ENCODE measurements at places on chromosomes 12 and 14. TPM values are rescaled to one million over a fixed set of nuclear protein-coding genes. Genes with fewer than 3 reads are reported as not detected.
A peak's percentile ranks its signal among the peaks of the same experiment; 100 is the strongest.

DNA sequence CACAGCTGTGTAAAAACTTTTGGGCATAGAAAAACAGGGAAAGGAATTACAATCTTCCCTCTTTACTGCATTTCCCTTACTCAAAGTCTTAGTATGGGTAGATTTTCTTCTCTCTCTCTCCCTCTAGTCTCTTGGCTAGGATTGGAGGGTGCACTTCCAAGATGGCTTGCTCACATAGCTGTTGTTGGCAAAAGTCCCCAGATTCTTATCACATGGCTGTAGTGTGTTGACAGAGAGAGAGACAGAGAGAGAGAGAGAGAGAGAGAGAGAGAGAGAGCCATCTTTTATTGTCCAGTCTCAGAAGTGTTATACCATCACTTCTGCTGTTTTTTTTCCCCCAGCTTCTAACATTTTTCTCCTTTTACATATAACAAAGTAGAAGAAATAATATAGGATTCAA lies 6.3 kb upstream of the OR4E2 start:
- H3K27me3 ChIP-seq = peaks cover 34% of the 10 kb centered on the region
- H3K4me3 ChIP-seq = no peak overlapping the region
- no peaks in the 10 kb centered on the region for H3K36me3 ChIP-seq
- no peak for DNase-seq

SERPINA9 gene
- not detected for total RNA-seq

- no peaks in the 10 kb centered on the region for H3K4me1 ChIP-seq
- H3K4me3 ChIP-seq = no peak overlapping the region
- no peak overlapping the region for H3K27ac ChIP-seq
- peaks cover 50% of the 10 kb centered on the region for H3K27me3 ChIP-seq
- DNase-seq = no peak
Measured at GRCh38 chr14:95341564-95341963, 21.9 kb upstream of the CLMN start.

DNA sequence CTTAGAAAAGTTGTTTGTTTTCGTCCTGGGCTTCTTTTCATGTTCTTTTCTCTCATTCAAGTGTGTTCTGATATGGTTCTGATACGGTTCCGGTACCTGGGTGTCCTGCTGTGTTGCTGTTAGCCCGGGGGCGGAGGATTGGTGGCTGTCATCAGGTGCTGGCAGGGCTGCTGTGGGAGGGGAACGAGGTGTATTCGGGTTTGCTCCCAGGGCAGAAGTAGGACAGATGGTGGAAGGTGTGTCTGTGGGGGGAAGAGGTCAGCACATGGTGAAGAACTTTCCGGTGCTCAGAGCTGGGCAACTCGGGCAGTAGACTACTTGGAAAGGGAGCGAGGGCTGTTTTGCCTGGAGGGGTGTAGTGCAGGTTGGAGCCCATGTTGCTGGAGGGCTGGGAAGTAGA lies 70.2 kb downstream of the SLC25A47 start:
- no peaks in the 10 kb centered on the region for H3K27me3 ChIP-seq
- no peak overlapping the region for H3K4me3 ChIP-seq
- H3K27ac ChIP-seq = peak overlapping the region; percentile 59
- DNase-seq = no peak
- H3K36me3 ChIP-seq = peaks cover 6% of the 10 kb centered on the region
- peaks cover 34% of the 10 kb centered on the region for H3K4me1 ChIP-seq

- DNase-seq = no peak
- no peak overlapping the region for H3K4me3 ChIP-seq
- H3K4me1 ChIP-seq = peaks cover 3% of the 10 kb centered on the region
Measured at GRCh38 chr14:101501858-101502615, 59.3 kb upstream of the DIO3 start.

- no peak for DNase-seq
- H3K27ac ChIP-seq = peak overlapping the region; percentile 95
- no peaks in the 10 kb centered on the region for H3K36me3 ChIP-seq
- no peaks in the 10 kb centered on the region for H3K27me3 ChIP-seq
- peaks cover 23% of the 10 kb centered on the region for H3K4me1 ChIP-seq
Measured at GRCh38 chr14:63652406-63652805, 10.7 kb upstream of the WDR89 start.

HHIPL1 gene
- total RNA-seq = 0.21 TPM

SMAGP gene
- total RNA-seq = 3.4 TPM

GMFB gene
- 42.5 TPM for total RNA-seq

GRCh38 chr12:72472350-72472749 lies 200.2 kb downstream of the TRHDE start:
- H3K4me3 ChIP-seq = no peak overlapping the region
- H3K27me3 ChIP-seq = no peaks in the 10 kb centered on the region
- no peak for DNase-seq
- H3K4me1 ChIP-seq = no peaks in the 10 kb centered on the region
- no peaks in the 10 kb centered on the region for H3K36me3 ChIP-seq

- H3K27ac ChIP-seq = no peak overlapping the region
- H3K4me3 ChIP-seq = no peak overlapping the region
- H3K27me3 ChIP-seq = no peaks in the 10 kb centered on the region
- DNase-seq = no peak
- peaks cover 2% of the 10 kb centered on the region for H3K36me3 ChIP-seq
- H3K4me1 ChIP-seq = peaks cover 15% of the 10 kb centered on the region
Measured at GRCh38 chr14:102699416-102700110, 77.7 kb upstream of the TRAF3 start.

DNA sequence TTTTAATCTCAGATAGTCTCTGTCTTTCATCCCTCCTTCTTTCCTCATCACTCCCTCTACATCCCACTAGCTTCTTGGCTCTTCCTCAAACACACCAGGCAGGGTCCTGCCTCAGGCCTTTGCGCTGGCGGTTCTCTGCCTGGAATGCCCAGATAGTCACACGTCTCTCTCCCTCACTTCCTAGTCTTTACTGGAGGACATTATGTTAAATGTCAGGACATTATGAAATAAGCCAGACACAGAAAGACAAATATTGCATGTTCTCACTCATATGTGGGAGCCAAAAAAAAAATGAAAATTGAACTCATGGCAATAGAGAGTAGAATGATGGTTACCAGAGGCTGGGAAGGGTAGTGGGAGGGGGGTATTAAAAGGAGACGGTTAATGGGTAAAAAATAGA lies 442.0 kb downstream of the MED13L start:
- H3K27ac ChIP-seq = no peak overlapping the region
- H3K4me3 ChIP-seq = no peak overlapping the region
- DNase-seq = no peak

DNA sequence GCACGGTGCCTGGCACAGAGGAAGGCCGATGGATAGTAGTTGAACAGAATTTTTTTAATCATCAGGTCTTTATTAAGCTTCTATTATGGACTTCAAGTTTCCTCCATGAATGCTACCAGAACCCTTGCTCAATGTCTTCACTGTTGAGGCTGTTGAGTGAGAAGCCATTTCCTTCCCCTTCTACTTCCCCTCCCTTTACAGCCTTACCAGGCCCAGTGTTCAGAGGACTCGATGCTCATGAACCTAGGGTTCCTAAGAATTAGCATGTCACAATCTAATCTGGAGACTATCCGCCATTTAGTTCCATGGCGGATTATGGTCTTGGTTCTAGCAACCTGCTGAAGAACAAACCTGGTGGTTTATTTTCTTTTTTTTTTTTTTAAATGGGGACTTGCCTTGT lies 17.7 kb downstream of the ETV6 start:
- DNase-seq = no peak
- no peak overlapping the region for H3K4me3 ChIP-seq
- no peak overlapping the region for H3K27ac ChIP-seq
- no peaks in the 10 kb centered on the region for H3K36me3 ChIP-seq
- H3K27me3 ChIP-seq = no peaks in the 10 kb centered on the region
- H3K4me1 ChIP-seq = peaks cover 60% of the 10 kb centered on the region

GRCh38 chr12:41264281-41264680 lies 76.2 kb downstream of the PDZRN4 start:
- no peak overlapping the region for H3K4me3 ChIP-seq
- DNase-seq = no peak
- H3K4me1 ChIP-seq = no peaks in the 10 kb centered on the region
- H3K36me3 ChIP-seq = no peaks in the 10 kb centered on the region
- no peak overlapping the region for H3K27ac ChIP-seq

All from T-helper 17 cell (primary cell).